ENCODE measurements at places on chromosomes 5 and 9.

- DNase-seq = no peak
Observed at GRCh38 chr9:96607971-96608370, 11.7 kb downstream of the CDC14B start.

- no peak for DNase-seq
Observed at GRCh38 chr9:70761139-70761670, 346.7 kb upstream of the KLF9 start.

DNA sequence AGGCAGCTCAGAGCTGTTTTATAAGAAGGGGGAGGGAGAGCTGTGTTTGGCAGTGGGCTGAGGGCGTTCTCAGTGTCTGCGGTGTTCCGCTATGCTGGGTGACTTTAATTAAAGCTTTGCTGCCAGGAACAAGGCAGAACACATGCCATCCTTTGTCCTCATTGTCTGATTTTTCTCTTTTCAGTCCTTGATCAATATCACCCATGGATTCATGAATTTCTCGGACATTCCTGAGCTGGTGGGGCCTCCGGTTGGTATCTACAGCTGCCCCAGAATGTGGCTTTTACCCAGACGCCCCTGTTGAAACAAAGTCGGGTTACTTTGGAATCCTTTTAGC is 66.5 kb upstream of the TGFBR1 start:
- DNase-seq = no peak

DNA sequence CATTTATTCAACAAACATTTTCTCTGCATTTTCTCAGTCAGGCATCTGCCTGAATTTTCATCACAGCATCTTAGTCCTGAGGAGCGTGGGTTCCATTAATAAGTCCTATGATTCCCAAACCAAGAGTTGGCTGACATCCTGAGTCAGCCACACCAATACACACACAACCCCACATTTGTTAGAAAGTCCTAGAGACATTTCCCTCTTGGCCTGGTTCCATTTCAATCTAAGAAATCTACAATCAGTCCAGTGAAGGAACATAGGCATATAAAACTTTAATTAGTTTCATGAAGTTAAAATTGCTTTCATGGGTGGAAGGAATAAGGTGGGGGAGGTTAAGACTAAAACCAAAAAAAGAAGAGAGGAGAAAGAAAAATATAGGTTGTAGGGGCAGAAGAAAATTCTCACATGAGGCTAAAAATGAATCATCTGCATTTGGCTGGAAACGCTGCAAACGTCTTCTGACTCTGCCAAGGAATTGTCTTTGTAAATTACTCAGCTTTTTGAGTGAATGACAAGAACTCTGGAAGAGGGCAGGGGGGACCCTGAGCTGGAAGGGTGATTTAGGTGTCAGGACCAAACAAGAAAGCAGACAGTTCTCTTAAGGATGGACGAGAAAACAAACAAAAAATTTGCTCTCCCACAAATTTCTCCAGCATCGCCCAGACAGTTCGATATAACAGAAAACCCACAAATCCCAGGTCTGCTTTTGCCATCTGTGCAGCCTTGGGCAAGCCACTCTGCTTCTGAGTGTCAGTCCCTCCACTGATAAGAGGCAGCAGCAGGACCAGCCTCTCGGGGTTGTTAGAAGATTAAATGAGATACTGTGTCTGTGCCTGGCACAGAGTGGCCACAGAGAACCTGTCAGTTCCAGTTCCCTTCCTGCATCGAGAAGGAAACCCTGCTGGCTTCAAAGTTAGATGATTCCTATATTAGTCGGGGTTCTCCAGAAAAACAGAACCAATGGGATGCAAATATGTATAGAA is 289.7 kb downstream of the CDK5RAP2 start:
- DNase-seq = no peak

GRCh38 chr9:112296929-112297328 is 36.5 kb downstream of the PTBP3 start:
- no peak for DNase-seq

GRCh38 chr9:98147582-98147981 is 28.6 kb upstream of the TRIM14 start:
- no peak for DNase-seq

DNA sequence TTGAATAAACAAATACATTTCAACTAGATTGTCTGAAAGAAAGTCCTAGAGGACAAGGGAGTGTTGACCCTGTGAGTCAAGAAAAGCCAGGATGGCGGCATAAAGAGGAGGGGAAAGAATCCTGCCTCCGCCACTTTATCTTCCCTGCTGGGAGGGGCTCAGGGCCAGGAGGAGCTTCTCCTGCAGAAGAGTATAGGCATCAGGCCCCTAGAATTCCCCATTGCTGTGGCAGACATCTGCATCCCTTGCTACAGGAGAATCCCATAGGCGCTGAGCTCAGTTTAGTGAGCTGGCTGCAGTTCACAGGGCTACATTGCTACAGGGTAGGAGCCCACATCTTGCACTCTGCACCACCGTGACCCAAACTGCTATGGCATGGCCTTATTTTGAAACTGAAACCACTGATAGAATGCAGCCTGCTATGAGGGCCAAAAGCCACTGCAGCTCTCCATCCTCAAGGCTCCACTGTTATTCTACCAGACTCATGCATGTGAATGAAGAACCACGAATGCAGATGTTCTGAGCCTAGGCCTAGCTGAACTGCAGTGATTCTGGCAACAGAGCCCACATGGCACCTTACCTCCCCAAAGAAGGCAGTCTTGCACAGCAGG is 941.4 kb upstream of the CTNND2 start:
- no peak for DNase-seq

All from DMS153 (cell line).